ENCODE measurements at places on chromosomes 5 and 9.

- DNase-seq: peak; percentile 77
Observed at GRCh38 chr5:79436224-79436623, 77.7 kb downstream of the HOMER1 start.

GRCh38 chr5:109256486-109256885 is 153.3 kb downstream of the PJA2 start:
- no peak for DNase-seq

GRCh38 chr5:54470128-54470527 is 14.6 kb downstream of the HSPB3 start:
- peak; percentile 66 for DNase-seq

- peak; percentile 44 for DNase-seq
Observed at GRCh38 chr5:67160985-67161384, 35.6 kb downstream of the CD180 start.

- no peak for DNase-seq
Observed at GRCh38 chr5:14561741-14562140, 19.9 kb upstream of the OTULINL start.

GRCh38 chr9:89639367-89639795 is 34.6 kb downstream of the GADD45G start:
- no peak for DNase-seq

DNA sequence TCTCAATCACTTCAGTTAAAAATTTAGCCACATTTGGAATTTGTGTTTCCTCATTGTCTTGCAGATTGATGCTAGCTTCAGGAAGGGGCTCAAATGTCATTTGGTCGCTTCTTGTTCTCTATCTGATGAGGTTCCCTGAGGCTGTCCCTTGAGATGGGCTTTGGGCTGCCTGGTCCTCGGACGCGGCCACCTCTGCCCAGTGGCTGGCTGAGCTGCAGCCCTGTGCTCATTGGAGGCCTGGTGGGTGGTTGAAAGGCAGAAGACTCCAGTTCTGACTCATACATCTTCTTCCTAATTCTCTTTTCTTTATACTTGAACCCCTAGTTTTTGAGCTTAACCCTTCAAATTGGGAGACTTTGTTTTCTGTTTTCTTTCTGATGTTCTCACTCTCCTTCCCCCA is 78.8 kb upstream of the NTRK2 start:
- no peak for DNase-seq

GRCh38 chr9:94656200-94656599 is 16.9 kb upstream of the FBP1 start:
- peak; percentile 46 for DNase-seq

- peak; percentile 71 for DNase-seq
Observed at GRCh38 chr9:72477930-72478518, 43.4 kb upstream of the TMC1 start.

DNA sequence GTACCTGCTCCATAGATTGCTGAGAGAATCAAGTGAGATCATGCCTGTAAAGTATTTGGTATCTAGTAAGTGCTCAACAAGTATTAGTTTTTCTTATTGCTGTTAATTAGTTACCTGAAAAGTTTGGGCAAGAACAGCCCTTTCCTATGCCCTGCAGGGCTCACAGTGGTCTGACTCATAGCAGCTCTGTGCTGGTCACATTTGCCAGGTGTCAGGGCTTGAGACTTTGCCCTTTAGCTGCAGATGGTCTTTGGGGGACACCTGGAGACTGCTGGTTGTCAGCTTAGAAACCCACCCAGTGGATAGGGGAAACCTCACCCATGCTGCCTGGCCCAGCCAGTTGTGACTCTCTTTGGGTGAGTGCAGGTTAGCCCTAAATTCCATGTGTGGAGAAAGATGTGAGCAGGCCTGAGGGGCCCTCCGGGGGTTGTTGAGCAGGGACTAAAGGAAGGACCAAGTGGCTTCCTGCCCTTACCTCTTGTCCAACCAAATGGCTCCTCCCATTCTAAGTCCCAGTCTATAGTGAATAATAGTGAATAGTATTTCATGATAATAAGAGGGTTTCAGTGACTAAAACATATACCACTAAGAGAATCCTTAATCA is 9.0 kb downstream of the COL27A1 start:
- no peak for DNase-seq

GRCh38 chr9:90726215-90726614 is 75.4 kb upstream of the SYK start:
- no peak for DNase-seq

DNA sequence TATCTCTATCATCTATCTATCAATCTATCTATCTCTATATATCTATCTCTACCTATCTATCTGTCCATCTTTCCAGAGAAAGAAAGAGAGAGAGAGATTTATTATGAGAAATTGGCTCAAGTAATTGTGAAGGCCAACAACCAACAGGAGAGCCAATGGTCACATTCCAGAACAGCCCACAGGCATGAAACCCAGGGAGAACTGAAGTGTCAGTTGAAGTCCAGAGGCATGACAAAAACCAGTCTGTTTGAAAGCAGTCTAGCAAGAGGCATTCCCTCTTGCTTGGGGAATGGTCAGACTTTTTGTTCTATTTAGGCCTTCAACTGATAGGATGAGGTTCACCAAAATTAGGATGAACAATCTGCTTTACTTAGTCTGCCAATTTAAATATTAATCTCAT is 87.6 kb upstream of the PLCXD3 start:
- DNase-seq: peak; percentile 67

DNA sequence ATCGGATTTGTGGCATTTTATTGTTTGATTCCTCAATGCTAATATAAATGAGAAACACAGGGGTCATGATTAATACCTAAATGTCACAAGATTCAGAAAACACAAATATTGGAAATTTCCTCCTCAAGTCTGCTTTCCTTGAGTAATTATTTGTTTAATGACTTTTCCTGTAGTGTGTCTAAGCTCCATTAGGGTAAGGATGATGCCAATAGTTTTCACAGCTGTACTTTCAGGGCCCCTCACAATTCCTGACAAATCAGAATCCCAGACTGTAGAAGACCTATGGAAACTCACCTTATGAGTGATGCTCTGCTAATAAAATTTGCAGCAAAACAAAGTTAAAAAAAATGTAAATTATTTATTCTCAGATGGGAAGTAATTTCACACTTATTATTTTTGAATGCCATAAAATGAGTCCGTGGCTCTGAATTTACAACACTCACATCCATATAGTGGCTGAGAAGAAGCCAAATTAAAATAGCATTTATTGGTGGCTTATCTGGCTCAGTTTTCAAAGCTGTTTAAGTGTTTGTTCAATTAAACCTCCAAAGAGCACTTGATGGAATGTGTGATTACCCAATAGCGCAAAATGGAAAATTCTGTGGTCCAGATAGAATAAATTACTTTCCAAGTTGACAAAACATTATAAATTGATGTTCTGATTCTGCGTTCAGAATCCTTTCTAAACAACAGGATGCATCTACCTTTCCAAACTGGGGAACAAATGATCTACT is 1.6 kb upstream of the SPINK14 start:
- DNase-seq: no peak

- DNase-seq: no peak
Observed at GRCh38 chr9:133657120-133657661, 21.0 kb downstream of the DBH start.

DNA sequence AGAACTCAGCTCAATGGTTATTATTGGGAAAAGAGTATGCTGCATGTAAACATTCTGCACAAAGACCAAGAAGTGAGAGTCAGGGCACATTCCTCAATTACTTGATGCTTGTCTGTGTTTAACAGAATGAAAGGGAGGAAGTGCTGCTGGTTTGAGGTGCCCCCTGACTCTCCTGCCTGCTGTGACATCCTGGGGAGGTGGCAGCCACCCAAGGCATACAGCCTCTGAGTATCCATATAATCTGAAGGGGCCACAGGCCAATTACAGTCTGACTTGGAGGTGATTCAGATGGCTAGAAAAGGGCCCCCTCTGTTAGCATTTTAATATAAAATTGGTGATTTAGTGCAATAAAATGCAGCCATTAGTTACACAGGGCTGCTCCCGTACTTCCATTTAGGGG is 313.8 kb downstream of the ASTN2 start:
- no peak for DNase-seq

DNA sequence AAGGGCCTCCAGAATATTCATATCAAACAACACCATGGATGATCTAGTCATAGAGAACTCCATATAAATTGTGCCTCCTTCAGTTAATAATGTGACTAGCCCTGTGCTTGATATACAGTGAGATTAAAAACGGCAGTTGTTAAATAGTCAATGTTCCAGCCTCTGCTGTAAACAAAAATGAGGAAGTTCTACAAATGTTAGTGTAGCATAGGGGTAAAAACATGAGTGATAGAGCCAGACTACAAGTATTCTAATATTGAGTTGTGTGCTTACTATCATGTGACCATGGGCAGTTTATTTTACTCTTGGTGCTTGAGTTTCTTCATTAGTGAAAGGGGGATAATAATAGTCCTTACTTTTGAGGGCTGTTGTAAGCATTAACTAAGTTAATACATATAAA is 43.3 kb upstream of the SLCO6A1 start:
- DNase-seq: no peak

DNA sequence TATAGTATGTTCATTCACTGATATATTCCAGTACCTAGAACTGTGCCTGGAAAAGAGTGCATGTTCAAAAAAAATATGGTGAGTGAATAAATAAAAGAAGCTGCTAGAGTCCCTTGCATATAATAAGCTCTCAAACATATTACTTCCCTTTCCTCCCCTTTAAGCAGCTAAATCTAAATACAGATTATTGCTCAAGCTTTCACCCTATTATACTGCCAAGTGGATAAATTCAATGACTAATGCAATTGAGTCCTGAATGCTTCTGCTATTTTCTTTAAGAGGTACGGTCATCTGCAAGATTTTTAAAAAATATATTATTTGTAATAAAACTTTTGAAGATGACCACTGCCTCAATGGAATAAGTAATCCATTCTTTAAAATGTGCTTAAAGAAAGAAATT is 248.4 kb downstream of the PLK2 start:
- DNase-seq: no peak

DNA sequence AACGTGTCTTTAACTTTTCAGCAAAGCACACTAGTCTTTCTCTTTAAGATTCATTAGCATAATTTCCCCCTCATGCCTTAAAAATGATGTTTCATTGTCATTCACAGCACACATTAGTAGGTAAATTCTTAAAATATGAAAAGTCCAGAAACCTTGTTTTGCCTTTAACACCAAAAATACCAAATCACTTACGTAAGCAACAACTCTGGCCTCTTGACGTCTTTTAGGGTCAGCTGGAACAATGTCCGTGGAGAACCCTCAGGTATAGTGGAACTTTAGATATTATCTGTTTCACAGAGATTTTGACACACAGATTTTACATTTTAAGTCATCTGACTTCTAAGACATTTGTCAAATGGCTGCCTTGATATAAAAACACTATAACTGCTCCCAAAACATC is 30.9 kb downstream of the LNPEP start:
- DNase-seq: no peak

GRCh38 chr5:80712919-80713318 is 58.1 kb upstream of the DHFR start:
- no peak for DNase-seq

- no peak for DNase-seq
Observed at GRCh38 chr5:58353992-58354391, 105.9 kb downstream of the PLK2 start.

- peak; percentile 42 for DNase-seq
Observed at GRCh38 chr9:13186091-13186490, 93.4 kb downstream of the MPDZ start.

DNA sequence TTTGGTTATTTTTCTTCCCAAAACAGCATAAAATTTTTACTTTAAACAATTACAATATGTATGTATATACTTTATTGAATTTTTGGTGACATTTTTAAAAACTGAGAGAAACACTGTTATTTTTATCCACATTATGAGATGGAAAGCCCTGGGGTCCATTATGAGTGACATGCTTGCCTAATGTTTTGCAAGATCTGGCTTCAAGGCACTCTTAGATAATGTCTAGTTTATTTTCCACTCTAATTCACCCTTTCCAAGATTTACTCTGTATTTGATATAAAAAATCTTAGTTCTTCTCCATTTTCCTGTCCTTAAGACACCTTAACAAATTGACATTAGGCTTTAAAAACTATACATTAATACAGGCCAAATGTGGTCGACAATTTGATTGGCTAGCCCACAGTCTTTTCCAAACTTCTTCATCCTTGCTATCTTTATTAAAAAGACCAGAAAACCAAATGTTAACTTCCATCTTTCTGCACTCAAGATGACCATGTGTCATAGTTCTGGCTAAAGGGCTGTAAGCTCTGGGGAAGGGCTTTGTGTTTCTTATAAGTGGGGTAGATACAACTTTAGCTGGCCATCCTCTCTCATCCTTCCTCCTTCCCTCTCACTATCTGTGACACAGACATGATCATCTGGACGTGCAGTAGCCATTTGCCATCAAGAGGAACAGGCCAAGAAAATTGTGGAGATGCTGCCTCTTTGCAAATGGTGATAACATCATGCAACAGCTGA is 561.1 kb downstream of the PDE4D start:
- no peak for DNase-seq

GRCh38 chr5:150931368-150931965 is 26.7 kb upstream of the ZNF300 start:
- peak; percentile 5 for DNase-seq

- no peak for DNase-seq
Observed at GRCh38 chr5:134578578-134579283, 53.3 kb downstream of the JADE2 start.

DNA sequence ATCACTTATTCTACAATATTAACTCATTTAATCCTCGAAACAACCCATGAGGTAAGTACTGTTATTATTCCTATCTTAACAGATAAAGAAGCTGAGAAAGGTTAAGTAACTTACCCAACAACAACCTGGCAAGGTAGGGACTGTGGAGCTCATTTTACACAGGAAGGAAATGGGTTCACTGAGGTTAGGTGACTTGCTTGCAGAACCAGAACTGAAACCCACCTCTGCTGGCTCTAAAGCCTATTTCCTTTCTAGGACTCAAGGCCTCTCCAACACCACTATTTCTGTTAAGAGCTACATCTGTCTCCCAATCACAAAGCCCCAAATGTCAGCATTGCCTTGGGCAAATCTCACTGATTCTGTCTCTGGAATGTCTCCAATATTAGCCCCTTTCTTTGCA is 38.9 kb upstream of the IFNK start:
- DNase-seq: no peak

DNA sequence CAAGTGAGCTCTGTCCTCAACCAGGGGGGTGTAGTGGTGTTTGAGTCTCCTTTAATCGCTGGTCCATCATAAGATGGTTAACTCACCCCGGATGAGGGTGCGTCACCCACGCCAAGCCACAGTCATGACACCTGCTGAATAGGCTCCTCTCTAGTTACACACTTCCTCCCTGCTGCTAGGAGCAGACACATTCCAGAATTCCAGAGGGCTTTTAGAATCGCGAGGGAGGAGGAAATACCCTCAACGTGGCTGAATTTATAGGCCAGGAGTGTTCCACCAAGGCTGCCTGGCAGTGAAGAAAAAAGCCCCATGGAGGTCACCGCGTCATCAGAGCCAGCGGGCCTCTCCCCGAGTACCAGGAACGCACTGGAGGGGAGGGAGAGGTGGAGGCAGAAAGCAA is 5.1 kb downstream of the GLRX start:
- peak; percentile 75 for DNase-seq

DNA sequence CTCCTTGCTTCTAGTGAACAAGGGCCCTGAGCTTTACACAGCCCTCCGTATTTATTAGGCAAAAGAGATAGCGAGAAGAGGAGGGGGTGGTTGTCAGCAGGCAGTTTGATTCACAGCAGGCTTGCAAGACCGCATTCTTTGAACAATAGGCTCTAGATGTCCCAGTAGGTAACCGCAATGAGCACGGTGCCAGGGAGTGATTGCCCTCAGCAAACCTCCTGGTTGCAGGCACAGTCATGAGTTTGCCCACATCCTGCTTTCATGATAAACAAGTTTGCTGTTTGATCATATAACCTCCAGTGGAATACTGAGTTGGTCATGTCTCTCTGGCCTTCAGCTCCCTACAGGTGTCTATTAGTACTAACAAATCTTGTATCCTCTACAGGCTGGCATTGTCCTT is 66.1 kb downstream of the CACNA1B start:
- no peak for DNase-seq
